ENCODE measurements at places on chromosomes 16 and 17.
A peak's percentile ranks its signal among the peaks of the same experiment; 100 is the strongest.

- DNase-seq = no peak
Observed at GRCh38 chr17:54085934-54086333, 263.2 kb downstream of the KIF2B start.

- peak; percentile 47 for DNase-seq
Observed at GRCh38 chr17:28174352-28175046, 132.0 kb downstream of the NLK start.

GRCh38 chr16:14334366-14335080, 263.4 kb downstream of the MRTFB start:
- no peak for DNase-seq

GRCh38 chr17:42072323-42073187, 22.2 kb upstream of the C17orf113 start:
- DNase-seq = peak; percentile 8

DNA sequence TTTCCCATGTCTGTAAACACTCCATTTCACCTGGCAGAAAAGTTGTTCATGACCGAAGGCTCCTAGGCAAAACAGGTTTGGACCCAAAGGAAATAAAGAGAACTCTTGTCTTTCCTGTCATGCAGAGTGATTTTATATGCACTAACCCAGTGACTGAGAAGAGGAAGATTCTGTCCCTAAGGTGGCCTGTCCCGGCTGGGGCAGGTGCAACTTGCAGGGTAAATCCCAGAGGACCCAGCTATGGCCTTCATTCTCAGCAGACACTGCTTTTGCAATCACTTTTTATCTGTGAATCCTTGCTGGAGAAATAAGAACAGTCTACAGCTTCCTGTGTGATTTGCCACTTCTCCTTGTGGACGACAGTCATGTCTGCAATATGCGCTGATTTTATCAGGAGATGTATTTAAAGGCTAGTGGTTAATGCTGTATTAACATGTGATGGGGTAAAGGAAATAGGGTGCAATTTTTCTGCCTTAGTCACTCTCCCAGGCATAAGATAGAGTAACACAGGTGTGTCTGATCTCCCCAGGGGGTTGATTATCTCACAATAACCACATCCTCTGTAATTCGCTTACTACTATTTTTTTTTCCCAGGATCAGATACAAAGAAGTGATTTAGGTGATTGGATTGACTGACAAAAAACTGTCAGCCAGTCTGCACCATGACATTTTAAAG, 696.8 kb upstream of the SOX9 start:
- DNase-seq = no peak

- no peak for DNase-seq
Observed at GRCh38 chr17:47821031-47821423, 567 bp downstream of the OSBPL7 start.

DNA sequence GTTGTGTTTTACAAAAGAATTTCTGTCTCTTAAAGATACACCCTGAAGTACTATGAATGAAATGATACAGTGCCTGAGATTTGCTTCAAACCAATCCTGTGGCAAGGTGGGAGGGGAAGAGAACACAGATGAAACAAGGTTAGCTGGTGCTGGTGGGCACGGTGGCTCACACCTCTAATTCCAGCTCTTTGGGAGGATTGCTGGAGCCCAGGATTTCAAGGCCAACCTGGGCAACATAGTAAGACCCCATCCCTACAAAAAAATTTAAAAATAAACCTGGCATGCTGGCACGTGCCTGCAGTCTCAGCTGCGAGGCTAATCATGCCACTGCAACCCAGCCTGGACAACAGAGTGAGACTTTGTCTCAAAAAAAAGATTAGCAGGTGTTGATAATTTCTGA, 67.3 kb upstream of the FA2H start:
- no peak for DNase-seq

DNA sequence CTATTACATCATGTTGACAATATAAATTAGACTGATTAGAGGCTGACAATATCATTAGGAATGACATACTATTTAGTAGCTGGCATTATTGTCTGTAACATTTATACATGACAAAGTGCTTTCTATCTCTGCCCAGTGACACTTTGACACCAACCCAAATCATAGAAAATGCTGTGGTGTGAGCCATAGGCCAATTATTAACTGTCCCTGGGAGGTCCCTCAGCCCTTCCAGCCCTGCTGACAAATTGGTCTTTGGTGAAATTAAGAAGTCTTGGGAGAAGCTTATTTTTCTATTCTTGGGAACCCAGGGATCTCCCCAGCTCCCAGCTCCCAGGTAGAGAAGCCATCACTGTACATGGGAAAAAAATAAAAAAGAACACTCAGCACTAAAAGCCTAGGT, 179.6 kb downstream of the AIPL1 start:
- DNase-seq = no peak

GRCh38 chr16:75861311-75862097, 135.2 kb upstream of the CPHXL start:
- no peak for DNase-seq

GRCh38 chr16:78362524-78363135, 263.2 kb downstream of the WWOX start:
- DNase-seq = no peak

DNA sequence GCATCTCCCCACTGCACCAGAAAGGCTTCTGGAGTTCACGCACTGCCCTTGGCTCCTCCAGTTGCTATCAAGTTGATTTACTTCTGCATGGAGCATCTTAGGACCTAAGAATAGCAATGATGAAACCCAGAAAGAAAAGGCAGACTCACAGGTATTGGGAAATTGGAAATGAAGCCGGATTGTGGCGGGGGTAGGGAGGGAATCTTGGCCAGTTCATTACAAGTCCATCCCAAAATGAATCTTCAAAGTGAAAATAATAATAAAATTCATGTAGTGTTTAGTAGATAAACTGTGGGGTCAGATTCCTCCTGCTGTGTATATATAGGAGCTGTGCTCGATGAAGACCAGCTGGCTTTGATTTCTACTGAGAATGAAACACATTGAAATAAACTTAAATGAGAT, 33.7 kb downstream of the TEKT3 start:
- DNase-seq = no peak

DNA sequence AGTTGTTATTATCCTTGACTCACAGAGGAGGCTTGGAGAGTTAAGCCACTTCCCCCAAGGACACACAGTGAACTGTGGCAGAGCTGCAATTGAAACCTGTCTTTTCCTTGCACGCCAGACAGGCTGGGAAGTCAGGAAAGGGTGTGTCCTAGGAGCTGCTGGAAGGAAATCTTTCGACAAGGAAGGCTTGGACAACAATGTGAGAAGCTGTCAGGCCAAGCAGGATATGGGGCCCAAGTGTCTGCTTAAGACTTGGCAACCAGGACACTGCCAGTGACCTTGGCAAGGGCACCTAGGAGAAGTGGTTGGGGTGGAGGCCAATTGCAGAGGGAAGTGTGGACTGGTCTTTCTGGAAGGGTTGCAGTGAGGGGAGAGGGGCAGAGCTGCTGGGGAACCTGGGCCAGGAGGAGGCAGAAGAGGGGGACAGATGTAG, 2.1 kb upstream of the CAMKK1 start:
- DNase-seq = no peak

GRCh38 chr17:41772218-41772585, 14.3 kb downstream of the JUP start:
- DNase-seq = no peak

- DNase-seq = peak; percentile 1
Observed at GRCh38 chr17:412211-413015, 59.8 kb upstream of the RPH3AL start.

- no peak for DNase-seq
Observed at GRCh38 chr17:32943647-32944191, 15.8 kb downstream of the TMEM98 start.

DNA sequence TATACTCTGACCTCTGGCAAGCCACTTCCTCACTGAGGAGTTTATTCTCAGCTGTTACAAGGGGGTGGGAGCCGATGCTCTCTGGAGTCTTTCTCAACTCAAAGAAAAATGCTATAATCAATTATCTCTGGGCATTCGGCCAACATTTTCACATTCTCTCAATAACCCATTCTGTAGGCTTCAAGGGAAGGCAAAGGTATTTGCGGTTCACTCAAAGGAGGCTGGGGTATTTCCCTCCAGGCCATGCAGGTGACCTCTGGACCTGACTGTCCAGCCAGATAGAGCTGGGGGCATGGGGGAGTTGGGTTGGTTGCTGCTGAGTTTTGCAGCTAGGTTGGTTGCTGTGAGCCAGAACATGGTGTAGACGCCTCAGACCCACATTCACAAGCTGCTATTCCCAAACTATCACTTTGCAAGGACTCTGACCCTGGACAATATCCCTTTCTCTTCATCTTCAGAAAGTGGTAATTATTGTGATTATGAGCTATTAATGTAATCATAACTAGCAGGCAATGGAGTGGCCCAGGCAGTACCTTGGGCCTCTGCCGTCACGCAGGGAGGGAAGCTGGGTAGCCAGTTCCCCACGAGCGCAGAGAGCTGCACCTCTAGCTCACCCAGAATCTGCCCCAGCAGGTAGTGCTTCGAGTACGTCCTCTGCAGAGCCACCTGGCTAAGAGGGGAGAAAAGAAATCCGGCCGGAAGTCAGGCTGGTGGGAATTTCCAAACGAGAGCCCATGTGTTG, 42.1 kb downstream of the AIPL1 start:
- DNase-seq = no peak

DNA sequence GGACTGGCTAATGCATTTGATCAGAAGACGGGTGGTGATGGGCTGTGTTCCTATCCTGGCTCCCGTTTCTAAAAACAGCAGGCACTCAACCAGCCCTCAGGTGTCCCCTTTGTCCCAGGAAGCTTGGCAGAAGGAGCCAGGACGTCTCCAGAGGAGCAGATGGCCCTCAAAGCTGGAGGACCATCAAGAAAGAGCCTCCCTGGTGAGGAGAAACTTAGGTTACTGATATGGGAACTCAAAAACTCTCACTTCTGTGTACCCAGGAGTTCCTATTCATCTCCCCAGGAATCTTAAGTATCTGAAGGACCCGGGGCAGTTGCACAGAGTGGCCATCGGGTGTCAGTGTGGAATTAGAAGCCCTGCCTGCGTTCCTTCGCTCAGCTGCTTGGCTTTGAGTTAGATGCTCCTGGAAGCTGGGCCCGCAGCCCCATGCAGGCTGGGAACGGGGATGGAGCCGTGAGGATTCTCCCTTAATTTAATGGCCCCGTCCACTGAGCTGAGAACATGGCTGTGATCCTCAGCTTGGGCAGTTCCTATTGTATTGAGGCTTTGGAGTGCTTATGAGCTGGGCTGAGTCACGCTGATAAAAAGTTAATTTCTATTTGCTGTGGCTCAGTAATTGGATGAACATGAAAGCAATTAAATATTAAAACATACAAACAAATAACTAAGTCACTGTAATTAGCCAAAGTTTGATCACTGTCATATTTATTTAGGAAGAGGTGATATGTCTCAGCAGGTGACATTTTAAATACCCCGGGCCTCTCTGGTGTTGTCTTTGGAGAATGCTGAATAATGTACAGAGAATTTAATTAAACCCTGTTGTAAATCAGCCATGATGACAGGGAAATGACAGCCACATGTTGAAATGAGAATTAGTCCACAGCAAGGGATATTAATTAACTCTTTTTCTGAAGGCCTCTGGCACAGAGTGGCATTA, 402.1 kb downstream of the SEC14L1 start:
- peak; percentile 66 for DNase-seq

DNA sequence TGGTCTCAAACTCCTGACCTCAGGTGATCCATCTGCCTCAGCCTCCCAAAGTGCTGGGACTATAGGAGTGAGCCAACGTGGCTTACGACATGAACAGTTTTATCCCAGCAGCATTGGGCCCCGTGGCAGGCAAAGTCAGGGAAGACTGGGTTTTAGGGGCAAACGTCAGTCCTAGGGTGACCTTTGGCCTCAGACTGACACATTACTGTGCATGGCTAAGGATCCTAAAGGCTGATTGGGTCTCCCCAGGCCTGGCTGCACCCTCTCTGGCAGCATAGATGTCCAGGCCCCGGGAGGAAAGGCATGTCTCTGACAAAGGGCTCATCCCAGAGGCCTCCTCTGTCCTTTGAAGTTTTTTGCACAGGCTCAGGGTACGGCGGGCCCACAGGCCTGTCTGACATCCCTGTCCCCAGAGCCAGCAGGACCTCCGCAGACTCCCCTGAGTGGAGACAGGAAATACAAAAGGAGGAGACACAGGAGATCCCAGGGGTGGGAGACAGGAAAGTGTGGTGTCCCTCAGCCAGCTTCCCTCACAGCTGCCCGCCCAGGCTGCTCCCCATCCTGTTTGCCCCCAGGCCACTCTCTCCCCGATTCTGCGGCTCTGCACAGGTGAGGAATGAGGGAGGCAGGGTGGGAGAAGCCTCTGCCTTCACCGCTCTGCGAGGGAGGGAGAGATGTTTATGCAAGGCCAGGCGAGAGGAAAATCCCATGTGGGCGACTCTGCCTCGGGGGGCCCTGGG, 54.5 kb upstream of the MTSS2 start:
- no peak for DNase-seq

DNA sequence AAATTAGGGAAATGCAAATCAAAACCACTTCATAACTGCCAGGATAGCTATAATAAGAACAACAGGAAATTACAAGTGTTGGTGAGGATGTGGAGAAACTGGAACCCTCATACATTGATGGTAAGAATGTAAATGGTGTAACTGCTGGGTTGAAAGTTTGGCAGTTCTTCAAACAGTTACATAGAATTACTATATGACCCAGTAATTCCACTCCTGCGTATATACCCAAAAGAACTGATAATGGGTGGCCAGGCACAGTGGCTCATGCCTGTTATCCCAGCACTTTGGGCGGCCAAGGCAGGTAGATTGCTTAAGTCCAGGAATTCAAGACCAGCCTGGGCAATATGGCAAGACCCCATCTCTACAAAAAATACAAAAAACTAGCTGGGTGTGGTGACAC, 4.5 kb upstream of the CMTM4 start:
- no peak for DNase-seq

GRCh38 chr17:48723423-48724250, 652 bp downstream of the PRAC2 start:
- no peak for DNase-seq

- DNase-seq = no peak
Observed at GRCh38 chr17:63967953-63968352, 4.8 kb downstream of the SCN4A start.

- no peak for DNase-seq
Observed at GRCh38 chr16:31110106-31111034, 2.2 kb downstream of the BCKDK start.

DNA sequence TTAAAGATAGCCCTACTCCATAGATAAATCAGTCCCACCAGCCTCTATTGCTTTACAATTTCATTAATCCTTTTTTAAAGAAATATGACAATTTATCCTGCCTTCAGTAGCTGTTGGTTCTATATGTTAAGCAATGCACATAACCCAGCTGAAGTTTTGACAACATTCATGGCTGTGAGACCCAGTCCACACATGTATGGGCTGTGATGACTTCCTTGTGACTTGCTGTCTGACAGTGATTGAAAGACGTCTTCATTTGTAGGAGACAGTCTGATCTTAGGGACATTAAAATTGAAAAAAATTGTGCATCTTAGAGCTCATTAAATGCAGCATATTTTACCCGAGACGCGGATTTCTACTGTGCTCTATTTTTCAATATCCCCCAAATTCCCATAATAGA, 252.0 kb upstream of the ASIC2 start:
- DNase-seq = no peak
